G401 (cell line): ENCODE measurements at places on chromosomes 13 and 19. TPM values are rescaled to one million over a fixed set of nuclear protein-coding genes. Genes with fewer than 3 reads are reported as not detected.

ZNF135 gene
- total RNA-seq: 0.06 TPM in 1 of 2 replicates, not detected in the other

TMPRSS9 gene
- 0.17 TPM in 1 of 2 replicates, not detected in the other for total RNA-seq

DNA sequence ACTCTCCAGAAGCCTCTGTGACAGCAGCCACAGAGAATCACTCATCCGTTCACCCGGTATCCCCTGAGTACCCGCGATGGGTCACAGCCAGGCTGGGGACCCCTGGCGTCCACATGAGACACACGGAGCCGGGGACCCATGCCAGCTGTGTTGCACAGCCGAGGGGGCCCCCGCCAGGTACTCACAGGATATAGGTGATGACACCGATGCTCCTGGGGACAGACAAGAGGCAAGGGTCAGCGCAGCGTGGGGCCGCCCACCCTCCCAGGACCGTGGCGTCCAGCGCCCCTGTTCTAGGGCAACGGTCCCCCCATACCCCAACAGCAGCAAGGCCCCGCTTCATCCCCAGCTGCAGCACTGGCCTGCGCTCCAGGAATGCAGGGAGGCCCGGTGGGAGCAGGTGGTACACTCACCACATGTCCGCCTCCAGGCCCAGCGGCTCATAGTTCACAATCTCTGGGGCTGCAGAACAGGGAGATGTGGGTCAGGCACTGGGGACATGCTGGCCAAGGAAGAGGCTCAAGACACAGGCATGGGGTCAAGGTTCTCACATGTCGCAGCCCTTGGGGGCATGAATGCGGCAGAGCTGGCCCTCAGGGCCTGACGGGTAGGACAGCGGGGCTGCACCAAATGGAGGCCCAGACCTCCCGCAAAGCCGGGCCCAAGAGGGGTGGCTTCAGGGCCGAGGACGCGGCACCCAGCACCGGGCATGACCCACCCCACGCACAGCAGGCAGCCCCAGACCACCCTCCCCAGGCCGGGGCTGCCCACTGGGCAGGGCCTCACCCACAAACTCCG is 7.2 kb downstream of the DAPK3 start:
- DNase-seq: no peak

TDRD12 gene
- 0.27 TPM in 1 of 2 replicates, not detected in the other for total RNA-seq
